HAP-1 (cell line): ENCODE measurements at places on chromosomes 11 and 22.

GRCh38 chr11:11975201-11976092 lies 33.0 kb downstream of the DKK3 start:
- DNase-seq = no peak

DNA sequence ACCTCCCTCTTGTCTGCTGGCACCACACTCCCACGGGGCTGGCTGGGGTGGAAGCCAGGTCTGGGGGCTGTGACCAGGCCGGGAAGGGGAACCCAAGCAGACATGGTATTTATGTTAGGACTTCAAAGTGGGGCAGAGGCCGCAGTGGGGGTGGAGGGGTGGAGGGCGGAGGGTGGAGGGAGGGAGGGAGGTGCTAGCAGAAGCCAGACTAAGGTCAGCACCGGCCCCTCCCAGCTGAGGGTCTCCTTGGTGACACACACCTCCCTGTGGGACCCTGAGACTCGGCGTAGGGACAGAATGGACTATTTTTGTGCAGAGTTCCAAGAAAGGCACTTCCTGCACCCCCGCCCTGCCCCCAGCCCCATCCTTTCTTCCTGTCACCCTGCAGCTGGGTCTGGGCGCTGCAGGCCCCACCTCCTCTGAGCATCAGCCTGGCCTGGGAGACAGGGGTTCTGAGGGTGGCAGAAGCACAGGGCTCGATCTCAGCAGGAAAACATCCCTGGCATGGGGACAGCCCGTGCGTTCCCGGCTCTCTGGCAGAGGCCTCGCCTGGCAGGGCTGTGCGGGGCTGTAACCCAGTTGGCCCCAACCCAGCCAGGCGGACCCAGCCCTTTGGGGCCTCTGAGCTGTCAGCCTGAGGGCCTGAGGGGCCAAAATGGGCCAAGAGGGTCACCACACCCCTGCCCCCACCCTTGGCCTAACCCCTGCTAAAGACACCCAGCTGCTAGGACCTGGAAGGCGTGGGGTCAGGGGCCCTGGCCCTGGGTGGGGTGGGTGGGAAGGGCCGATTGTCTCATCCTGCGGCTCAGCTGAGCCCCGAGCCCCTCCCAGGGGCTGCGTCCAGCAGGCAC lies 9.6 kb upstream of the CD248 start:
- DNase-seq = no peak

DNA sequence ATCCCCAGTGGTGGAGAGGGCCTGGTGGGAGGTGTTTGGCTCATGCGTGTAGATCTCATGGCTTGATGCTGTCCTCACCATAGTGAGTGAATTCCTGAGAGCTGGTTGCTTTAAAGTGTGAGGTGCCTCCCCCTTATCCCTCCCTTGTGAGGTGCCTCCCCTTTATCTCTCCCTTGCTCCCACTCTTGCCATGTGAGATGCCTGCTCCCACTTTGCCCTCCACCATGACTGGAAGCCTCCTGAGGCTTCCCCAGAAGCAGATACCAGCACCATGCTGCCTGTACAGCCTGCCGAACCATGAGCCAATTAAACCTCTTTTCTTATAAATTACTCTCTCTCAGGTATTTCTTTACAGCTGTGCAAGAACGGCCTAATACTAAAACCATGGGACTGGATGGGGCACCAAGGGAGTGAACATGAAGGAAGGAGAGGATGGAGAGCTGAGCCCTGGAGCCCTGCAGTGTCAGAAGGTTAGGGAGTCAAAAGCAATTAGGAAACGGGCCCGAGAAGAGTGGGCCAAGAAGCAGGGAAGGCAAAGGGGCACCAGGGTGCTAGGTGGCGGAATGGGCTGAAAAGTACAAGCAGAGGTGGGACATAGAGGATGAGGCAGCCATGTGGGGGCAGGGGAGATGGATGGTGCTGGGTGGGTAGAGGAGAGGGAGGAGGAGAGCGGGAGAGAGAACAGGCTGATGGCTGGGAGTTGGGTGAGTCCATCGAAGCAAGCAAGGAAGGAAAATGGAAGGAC lies 9.4 kb downstream of the IFITM10 start:
- DNase-seq = no peak

DNA sequence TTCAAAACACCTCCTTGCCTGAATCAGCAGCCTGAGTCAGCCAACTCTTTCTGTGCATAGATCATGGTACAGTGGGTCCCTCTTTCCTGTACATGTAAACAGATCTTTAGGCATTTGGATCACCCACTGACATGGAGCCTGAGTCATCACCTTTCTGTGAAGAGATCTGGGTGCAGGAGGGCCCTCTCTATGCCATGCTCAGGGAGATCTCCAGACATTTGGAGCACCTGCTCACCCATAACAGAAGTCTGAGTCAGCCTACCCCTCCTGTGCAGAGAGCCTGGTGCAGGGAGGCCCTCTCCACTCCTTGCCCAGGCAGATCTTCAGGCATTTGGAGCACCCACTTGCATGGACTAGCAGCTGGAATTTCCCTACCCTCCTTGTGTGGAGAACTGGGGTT lies 56.2 kb upstream of the GLYAT start:
- DNase-seq = no peak

DNA sequence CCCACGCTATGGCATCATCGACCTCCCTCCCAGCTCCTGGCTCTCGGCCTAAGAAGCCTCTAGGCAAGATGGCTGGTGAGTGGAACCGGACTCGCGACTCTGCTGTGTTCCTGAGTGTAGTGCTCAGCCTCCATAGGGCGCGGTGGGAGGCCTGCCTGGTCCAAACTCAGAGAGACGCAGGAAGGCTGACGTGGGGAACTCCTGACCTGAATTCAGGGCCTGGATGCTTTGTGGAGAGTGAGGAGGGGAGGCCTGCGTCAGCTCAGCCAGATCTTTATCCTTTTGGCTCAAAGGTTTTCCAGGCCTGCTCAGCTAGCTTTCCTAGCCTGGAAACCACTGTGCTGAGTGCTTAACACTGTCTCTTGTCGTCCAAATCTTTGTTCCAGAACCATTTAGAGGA lies 8.0 kb downstream of the TIRAP start:
- no peak for DNase-seq

GRCh38 chr11:102385085-102386007 lies 38.3 kb downstream of the BIRC2 start:
- no peak for DNase-seq

GRCh38 chr11:66111158-66111557 lies 41.1 kb downstream of the PACS1 start:
- no peak for DNase-seq

DNA sequence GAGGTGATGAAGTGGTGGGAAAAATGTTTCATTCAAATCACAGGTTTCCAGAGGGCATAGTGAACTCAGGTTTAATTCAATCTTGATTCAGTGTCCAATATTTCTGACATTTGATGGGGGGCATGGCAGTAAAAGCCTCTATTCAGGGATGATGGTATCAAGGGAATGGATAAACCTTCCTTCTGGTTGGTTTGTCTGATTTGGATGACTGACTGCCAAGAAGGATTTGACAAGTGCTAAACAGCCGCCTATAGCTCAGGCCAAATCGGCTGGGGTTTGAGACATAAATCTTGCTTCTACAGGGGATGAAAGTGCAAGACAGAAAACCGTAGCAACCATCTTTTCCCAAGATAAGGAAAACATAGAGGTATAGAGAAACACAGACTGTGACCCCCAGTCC lies 121.8 kb upstream of the C11orf87 start:
- DNase-seq = no peak

DNA sequence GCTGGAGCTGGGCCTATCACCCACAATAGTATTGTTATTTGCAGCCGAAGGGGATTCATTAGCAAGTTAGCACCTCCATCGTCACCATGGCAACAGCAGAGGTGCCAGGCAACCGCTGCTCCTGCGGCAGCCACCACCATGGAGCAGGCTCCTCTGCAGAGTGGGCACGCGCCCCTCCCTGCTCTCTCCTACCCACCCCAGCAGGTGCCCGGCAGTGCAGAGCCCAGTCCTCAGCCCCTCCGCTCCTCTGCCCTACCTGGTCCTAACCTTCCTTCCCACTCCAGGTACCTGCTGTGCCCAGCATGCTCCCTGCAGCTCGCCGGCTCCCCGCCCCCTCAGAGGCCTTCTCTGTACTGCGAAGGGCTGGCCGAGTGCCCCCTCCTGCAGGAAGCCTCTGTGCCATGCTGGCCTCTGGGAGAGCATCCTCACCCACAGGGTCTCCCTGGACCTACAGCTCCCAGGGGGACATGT lies 3.6 kb downstream of the DUSP8 start:
- DNase-seq = peak; percentile 53

GRCh38 chr11:44824300-44824704 lies 97.5 kb downstream of the TSPAN18 start:
- peak; percentile 15 for DNase-seq

DNA sequence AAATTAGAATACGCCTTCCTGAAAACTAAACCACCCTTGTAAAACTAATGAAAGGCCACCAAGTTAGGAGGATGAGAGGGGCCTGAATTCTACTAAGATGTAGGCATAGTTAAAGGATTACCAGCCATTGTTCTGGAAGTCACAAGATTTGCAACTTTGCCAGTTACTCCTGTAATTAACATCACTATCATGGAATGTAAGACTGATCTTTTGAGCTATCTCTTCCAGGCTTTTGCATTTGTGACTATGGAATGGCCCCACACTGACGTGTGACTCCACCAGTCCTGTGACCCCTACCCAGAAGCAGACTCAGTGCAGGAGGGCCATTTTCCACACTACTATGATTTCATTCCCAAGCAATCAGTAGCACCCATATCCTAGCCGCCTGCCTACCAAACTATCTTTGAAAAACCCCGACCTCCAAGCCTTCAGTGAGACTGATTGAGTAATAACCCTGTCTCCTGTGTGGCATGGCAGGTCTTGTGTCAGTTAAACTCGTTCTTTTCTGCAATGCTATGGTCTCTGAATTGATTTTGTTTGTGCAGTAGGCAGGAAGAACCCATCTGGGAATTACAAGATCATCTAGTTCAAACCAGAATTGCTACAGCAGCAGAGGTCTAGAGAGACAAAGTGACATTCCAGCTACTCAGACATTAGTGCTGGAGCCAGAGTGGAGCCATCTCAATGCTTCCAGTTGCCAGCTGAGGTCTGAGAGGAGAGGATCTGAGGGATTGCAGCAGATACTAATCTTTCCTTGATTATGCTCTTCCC lies 1.9 kb upstream of the CTSF start:
- DNase-seq = peak; percentile 78

DNA sequence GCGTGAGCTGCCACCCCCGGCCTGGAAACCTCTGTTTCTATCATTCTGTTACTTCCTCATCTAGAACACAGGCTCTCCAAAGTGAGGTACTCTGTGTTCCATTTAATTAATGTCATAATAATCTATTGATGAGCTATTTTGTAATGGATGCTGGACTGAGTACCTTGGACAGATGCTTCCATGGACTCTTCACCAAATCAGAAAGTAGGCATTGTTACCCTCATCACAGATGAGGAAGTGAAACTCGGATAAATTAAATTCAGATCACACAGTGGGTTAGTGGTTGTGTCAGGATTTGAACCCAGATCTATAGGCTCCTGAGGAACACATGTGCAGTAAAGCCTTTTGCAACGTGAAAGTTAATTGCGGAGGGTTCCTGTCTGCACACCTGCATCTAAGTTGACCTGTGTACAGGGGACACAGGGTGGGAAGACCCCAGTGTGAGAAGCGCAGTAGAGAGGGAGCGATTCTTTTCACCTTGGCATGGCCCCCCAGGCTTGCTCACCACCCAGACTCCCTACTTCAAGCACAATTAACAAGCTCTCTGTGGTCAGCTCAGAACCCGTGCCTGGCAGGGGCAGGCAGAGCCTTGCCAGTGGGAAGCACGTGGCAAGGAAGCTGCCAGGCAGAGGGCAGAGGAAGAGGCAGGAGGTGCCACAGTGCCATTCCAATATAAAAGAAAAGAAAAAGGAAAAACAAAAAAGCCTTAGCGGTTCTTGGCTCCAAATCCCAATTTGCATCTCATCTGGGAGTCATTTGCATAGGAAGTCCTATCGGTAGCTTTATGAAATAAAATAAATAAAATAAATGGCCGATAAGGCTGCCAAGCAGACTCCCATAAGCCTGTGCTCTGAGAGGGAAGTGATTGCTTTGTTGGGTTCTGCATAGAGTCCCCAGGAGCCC lies 239.3 kb downstream of the GRIK4 start:
- DNase-seq = no peak

GRCh38 chr11:134999590-134999989 lies 587.5 kb upstream of the B3GAT1 start:
- no peak for DNase-seq

DNA sequence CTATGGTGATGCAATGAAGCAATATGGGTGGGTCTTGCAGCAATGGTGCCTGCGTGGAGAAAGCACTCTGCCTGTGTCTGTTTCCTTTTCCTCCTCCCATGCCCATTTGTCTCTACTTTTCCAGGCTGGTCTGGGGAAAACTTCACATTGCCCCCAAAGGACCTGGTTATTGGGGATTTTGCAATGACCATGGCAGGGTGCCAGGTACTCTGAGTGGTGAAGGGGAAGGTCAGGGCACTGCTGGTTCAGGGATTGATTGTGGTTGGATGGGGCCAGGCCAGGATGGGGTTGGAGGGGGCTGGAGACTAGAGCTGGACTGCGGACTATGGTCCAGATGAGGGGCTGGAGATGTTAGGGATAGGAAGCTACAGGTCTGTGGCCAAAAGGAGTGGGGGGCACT lies 92.1 kb downstream of the INSC start:
- no peak for DNase-seq

GRCh38 chr11:11535611-11536010 lies 86.2 kb downstream of the GALNT18 start:
- no peak for DNase-seq

GRCh38 chr11:72528121-72528520 lies 93.8 kb upstream of the CLPB start:
- DNase-seq = no peak
